ENCODE measurements at places on chromosomes 7 and 10.
A peak's percentile ranks its signal among the peaks of the same experiment; 100 is the strongest.

GRCh38 chr7:5296611-5297226, 14.0 kb downstream of the SLC29A4 start:
- DNase-seq = peak; percentile 58

- DNase-seq = no peak
Measured at GRCh38 chr10:72375585-72375984, 20.9 kb upstream of the DNAJB12 start.

- DNase-seq = no peak
Measured at GRCh38 chr10:11612021-11613001, 861 bp upstream of the USP6NL start.

DNA sequence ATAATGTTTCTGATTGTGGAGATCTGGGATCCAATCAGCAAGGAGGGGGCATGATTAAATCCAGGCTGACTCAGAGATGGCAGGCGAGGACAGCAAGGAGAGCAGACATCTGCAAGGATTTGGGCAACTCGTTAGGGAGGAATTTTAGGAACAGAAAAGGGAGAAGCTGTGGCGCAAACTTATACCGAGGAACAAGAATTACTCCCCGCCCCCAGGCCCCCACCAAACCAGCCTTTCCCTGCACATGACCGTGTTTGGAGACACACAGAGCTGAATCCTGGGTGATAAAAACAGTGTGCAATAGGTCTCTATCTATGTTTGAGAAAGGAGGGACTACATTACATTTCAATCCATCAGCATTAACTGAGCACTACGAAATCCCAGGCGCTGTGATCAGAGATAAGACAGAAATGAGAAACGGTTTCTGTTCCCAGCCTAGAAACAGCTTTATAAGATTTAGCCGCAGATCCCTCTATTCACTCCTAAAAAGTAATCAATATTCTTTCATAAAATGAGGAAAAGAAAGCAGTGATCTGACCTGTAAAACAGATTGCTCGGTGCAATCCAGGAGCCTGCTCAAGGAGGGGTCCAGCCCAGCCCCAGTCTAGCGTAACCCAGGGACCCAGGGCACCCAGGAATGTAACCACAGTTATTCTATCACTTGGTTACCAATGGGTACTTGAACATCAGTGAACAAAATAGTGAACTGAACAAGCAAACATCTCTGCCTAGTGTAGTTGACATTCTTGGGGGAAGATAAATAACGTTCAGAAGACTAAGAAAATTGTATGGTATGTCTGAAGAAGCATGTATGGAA, 37.2 kb upstream of the RAPGEF5 start:
- no peak for DNase-seq

DNA sequence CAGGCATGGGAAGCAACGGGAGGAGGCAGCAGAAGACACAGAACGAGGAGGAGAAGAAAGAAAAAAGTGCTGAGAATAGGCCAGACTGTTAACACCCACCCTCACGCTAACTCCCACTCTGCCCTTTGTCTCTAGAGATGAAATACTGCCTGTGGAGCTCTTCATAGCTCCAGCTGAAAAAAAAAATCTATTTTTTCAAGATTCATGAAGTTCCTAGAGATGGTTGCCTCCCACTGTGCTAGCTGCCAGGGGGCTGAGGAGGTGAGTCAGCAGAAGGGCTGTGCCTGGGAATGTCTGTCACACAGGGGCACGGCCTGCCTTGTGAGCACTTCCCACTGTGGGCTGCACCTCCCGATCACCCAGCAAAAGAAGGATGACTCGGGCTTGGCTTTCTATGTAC, 144.5 kb downstream of the RNF216 start:
- no peak for DNase-seq

DNA sequence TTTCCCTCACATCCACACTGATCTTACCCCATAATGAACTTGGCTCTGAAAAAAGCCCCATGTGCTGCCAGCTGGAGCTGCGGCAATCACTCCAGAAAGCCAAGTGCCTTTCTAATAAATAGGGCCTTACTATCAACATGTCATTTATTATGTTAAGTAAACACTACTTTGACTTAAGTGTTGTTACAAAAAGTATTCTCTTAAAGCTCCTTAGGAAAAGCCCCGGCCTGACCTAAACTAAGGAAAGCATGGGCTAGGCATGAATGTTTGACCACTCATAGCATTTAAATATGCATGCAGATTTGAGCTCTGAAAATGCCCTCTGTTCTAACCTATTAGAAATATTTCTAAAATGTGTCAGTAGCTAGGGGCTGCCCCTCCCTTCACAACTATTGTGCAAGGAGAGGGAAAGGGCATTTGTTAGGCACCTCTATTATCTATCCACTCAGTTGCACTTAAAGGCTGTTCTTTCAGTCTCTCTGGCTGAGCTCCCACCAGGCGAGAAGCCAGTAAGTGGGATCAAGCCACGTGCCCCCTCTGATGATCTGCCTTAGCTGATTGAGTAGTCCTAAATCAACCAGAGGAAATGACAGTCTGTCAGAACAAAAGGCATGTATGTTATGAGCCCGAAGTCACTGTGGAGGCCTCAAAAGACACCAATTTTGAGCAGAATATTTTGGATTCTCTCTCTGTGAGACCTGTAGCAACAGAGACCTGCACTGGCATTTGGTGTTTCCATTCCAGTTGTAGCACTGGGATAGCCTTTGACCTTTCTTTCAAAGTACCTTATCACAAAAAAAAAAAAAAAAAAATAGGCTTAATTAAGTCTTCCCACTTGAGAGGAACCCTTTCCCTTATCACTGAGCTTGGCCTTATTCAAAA, 77.1 kb downstream of the ITGB8 start:
- no peak for DNase-seq

DNA sequence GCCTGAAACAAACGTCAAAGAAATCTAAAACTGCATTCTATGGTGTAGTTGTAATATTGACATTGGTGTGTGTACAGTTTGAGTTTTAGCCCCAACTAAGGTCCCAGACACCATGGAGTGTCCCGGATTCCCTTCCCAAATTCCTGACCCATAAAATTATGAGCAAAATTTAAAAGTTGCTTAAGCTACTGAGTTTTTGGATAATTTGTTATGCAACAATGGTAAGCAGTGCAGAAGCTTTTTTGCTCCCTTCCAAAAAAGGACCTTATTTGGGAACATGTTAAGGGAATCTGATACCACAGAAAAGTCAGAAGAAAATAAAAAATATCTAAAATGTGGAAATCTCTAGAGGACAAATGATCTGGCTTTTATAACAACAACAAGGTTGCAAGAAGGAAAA, 63.3 kb upstream of the KMT2E start:
- DNase-seq = no peak

DNA sequence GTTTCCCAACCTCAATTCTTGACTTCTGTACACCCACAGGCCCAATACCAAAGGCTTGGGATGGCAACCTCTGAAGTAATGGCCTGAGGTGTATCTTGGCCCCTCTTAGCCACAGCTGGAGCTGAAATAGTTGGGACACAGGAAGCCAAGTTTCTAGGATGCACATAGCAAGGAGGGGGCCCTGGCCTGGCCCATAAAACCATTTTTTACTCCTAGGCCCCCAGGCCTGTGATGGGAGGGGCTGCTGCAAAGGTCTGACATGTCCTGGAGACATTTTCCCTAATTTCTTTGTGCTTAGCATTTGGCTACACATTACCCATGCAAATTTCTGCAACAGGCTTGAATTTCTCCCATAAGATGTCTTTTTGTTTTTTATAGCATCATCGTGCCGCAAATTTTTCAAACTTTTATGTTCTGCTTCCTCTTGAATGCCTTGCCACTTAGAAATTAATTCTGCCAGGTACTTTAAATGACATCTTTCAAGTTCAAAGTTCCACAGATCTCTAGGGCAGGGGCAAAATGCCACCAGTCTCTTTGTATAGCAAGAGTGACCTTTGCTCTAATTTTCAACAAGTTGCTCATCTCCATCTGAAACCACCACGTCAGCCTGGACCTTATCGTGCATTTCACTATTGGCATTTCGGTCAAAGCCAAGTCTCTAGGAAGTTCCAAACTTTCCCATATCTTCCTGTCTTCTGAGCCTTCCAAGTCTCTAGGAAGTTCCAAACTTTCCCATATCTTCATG, 490.8 kb downstream of the IPMK start:
- DNase-seq = no peak

- DNase-seq = no peak
Measured at GRCh38 chr7:18831943-18832342, 285.5 kb downstream of the TWIST1 start.

DNA sequence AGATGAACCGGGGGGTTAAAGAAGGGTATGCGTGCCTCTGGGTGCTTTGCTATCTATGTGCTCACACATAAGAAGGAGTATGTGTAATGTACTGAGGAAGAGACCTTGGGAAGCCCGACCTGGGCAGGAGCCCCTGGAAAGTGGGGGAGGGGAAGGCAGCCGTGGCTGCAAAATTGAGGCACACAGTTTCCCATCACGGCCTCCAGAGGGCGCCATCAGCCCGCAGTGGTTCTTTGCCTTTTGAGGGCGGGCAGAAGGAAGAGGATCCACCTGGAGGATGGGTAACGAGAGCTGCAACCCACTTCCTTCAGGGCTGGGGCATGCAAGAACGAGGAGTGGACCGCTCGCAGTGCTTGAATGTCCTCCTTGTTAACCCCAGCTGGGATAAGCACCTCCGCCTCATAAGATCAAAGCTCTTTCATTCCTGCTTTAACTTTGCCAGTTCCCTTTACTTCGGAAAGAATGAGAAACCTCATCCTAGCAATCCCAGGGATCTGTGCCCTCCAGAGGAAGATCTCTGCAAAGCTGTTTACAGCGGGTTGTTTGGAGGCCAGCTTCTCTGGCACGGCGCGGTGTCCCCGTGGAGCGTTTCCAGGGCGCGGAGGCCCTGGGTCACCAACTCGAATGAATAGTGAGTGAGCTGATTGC, 77.9 kb downstream of the PCGF5 start:
- peak; percentile 77 for DNase-seq

GRCh38 chr10:69649786-69650550, 19.9 kb downstream of the FAM241B start:
- DNase-seq = no peak

DNA sequence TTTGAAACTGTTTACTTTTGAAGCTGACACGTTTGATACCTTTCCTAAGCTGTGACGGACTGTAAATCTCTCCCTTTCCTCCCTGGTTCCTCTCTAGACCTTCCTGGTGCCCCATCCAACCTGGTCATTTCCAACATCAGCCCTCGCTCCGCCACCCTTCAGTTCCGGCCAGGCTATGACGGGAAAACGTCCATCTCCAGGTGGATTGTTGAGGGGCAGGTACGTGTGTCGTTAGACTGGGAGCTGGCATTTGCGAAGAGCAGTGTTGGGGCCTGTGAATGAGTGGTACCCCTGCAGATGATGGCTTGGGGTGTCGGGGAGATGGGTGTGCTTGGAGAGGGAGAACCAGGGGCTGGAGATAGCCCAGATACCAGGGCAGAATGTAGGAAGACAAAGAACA, 602.7 kb upstream of the FOXK1 start:
- no peak for DNase-seq

GRCh38 chr10:33041783-33042437, 83.9 kb upstream of the ITGB1 start:
- no peak for DNase-seq

DNA sequence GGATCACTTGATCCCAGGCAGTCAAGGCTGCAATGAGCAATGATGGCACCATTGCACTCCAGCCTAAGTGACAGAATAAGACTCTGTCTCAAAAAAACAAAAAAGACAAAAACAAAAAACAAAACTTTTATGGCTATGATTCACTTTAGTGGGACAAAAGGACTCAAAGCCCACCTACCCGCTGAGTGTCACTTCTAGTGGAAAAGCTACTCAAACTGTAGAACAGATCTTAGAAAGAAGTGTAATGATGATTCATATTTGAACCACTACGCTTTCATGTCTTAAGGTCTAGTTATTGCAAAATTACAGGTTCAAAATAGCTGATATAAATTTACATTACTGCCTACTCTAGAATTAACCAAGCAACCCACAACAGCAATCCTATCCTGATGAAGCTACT, 47.1 kb upstream of the OTUD1 start:
- DNase-seq = peak; percentile 17

- DNase-seq = no peak
Measured at GRCh38 chr10:125085258-125086054, 74.9 kb downstream of the CTBP2 start.

DNA sequence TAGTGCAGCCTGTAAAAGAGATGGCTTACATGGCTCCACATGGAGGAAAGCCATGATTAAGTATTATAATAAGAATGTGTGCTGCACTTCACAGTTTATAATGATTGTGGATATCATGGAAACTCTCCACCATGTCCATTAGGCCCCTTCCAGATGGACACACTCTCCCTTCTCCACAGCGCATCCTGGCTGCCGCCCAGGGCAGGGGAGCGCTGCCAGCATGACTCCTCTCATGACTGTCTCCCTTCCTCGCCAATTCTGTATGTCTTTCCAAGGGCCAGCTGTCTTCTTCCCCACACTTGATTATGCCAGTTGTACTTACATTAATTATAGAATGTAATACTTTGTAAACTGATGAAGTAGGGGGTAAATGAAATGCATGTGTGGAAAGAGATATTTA, 259.3 kb upstream of the TMEM72 start:
- DNase-seq = no peak

GRCh38 chr10:130207205-130207604, 71.0 kb downstream of the GLRX3 start:
- no peak for DNase-seq

DNA sequence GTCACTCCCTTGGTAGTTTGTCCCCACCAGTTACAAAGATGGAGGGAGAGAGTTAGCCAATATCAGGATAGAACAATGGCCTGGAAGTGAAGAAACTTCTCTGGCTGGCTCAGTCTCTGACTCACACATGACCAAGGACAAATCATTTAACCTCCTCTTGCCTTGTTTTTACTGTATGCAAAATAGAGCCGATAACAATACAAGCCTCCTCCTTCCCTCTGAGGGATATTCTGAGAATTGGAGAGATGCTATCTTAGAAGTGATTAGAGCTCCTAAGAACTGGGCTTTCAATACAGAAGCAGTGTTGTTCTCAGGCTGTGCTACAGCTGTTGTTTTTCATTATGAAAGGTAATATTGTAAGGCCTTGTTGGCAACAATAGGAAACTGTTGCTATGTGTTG, 87.7 kb upstream of the EGR2 start:
- no peak for DNase-seq

DNA sequence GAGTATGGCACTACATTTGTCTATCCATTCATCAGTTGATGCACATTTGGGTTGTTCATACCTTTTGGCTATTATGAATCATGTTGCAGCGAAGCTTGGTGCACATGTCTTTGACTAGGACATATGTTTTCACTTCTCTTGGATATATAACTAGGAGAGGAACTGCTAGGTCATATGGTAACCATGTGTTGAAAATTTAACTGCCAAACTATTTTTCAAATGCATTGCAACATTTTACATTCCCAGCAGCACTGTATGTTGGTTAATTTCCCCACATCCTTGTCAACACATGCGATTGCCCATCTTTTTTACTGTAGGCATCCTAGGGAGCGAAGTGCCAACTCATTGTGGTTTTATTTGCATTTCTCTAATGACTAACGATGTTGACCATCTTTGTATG, 183.4 kb downstream of the PRKCQ start:
- DNase-seq = no peak

GRCh38 chr7:116166156-116166555, 44.2 kb upstream of the TES start:
- DNase-seq = no peak

- no peak for DNase-seq
Measured at GRCh38 chr10:126147866-126148587, 240.2 kb downstream of the ADAM12 start.
